ENCODE measurements at places on chromosomes 12 and 14. TPM values are rescaled to one million over a fixed set of nuclear protein-coding genes. Genes with fewer than 3 reads are reported as not detected.

Gene INSM2
- not detected for total RNA-seq

Gene MANSC4
- not detected for total RNA-seq

Gene SAMD15
- 2.1 TPM for total RNA-seq

Gene DLGAP5
- 2.2 TPM for total RNA-seq

Gene C12orf60
- 1.7 TPM for total RNA-seq

Gene PEBP1
- 127 TPM for total RNA-seq

DNA sequence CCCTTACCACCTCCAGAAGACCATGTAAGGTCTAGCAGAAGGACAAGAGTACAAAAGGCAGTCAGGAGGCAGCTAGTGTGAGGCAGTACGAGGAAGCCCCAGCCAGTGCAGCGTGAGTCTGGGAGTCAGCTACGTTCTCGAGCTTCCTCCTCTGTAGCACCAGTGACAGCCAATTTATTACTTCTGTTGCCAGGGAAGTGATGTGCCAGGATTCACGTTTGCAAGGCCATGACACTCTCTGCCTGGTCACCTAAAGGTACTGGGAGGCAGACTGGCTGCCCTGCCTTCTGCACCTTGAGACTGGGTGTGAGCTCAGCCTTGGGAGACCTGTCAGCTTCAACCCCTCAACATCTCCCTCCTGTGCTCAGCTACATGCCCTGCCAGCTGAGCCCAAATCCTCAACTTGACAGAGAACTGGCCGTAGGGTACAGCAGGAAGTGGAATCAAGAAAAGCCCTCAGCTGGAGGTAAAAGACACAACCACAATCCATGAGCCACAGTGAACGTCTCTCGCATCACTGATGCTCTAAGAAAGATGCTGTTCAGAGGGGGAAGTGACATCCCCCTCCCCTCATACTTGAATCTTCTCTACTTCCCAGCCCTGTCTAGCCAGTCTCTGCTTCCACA is 182.5 kb upstream of the RGS6 start:
- no peaks in the 10 kb centered on the region for H3K36me3 ChIP-seq
- peaks cover 6% of the 10 kb centered on the region for H3K4me1 ChIP-seq
- no peak overlapping the region for H3K4me3 ChIP-seq

DNA sequence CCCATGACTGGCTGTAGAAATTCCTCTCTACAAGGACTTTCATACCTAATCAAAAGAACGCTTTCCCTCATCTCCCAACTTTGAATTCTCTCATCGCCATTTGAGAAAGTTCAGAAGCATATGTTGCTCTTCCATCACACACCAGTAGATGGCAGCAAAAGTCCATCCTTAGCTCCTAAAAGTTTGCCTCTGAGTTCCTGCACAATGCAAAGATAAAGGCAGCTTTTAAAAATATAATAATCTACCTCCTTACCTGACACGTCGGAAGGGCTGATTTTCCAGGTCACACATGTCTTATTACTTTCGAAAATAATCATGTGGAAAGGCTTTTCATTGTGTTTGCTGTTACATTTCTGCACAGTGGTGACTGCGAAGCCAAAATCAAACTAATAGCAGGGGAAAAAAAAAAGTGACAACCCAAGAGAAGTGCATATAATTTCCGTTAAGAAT is 456.7 kb upstream of the SEL1L start:
- no peaks in the 10 kb centered on the region for H3K27me3 ChIP-seq
- DNase-seq: peak; percentile 10
- H3K36me3 ChIP-seq: no peaks in the 10 kb centered on the region
- no peaks in the 10 kb centered on the region for H3K4me1 ChIP-seq

GRCh38 chr12:92654929-92655328 is 47.9 kb upstream of the PLEKHG7 start:
- H3K4me1 ChIP-seq: no peaks in the 10 kb centered on the region
- DNase-seq: peak; percentile 27
- no peaks in the 10 kb centered on the region for H3K27me3 ChIP-seq
- H3K27ac ChIP-seq: no peak overlapping the region

DNA sequence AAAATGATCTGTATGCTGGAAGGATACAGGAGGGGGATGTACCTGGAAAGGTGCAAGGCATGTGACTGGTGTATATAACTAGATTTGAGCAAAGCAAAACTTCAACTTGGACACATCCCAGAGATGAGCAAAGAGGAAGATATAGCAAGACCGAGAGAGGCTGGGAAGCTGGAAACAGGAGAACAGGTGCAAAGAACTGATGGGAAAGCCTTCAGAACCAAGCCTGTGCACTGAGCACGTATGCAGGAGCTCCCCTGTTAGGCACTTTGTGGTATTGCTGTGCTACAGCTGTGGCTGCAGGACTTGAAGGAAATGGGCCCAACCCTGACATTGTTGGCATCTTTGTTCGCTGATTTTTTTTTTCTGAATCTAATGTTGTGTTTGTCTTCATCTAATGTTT is 120.7 kb upstream of the PWP1 start:
- DNase-seq: no peak
- no peak overlapping the region for H3K4me3 ChIP-seq
- no peak overlapping the region for H3K27ac ChIP-seq
- no peaks in the 10 kb centered on the region for H3K36me3 ChIP-seq
- no peaks in the 10 kb centered on the region for H3K27me3 ChIP-seq

GRCh38 chr12:11150832-11151231 is 16.4 kb upstream of the TAS2R30 start:
- no peaks in the 10 kb centered on the region for H3K36me3 ChIP-seq
- no peak for DNase-seq
- H3K4me1 ChIP-seq: no peaks in the 10 kb centered on the region

DNA sequence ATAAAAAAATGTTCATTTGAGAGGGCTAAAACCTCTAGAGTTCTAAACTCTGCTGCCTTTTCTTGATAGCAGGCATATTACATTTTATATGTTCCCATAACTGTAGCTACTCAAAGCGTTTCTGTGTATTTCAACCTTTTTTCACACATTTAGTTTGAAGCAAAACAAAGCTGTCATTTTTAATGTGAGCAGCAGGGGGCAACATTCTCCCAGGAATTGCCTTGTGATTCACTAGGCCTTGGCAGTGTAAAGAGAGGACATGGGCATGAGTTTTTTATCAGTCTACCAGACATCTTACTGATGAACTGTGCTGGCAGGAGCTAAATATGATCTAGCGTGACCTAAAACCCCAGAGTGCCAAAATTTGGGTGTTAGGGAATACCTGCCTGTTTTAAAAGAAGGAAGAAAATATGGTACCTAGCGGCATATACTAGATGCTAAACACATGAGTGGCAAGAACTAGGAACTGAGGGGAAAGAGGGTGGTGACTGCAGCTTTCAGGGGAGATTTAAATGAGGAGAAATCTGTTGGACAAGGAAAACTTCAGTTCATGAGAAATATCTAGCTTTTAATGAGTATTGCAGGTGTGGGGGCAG is 65.3 kb downstream of the IFT43 start:
- H3K36me3 ChIP-seq: no peaks in the 10 kb centered on the region
- no peaks in the 10 kb centered on the region for H3K4me1 ChIP-seq
- no peak overlapping the region for H3K4me3 ChIP-seq
- no peaks in the 10 kb centered on the region for H3K27me3 ChIP-seq
- peak; percentile 18 for DNase-seq
- H3K27ac ChIP-seq: no peak overlapping the region

GRCh38 chr12:106953352-106954250 is 2.1 kb upstream of the TMEM263 start:
- H3K27me3 ChIP-seq: no peaks in the 10 kb centered on the region
- DNase-seq: peak; percentile 26
- no peaks in the 10 kb centered on the region for H3K36me3 ChIP-seq
- peak overlapping the region; percentile 99 for H3K4me3 ChIP-seq

- H3K27ac ChIP-seq: no peak overlapping the region
- DNase-seq: no peak
- no peaks in the 10 kb centered on the region for H3K36me3 ChIP-seq
- H3K27me3 ChIP-seq: no peaks in the 10 kb centered on the region
Observed at GRCh38 chr12:87266305-87266704, 762.9 kb downstream of the C12orf50 start.

- H3K27me3 ChIP-seq: no peaks in the 10 kb centered on the region
- DNase-seq: no peak
- H3K4me3 ChIP-seq: no peak overlapping the region
- H3K27ac ChIP-seq: no peak overlapping the region
Observed at GRCh38 chr14:63392236-63392635, 73.5 kb upstream of the GPHB5 start.

DNA sequence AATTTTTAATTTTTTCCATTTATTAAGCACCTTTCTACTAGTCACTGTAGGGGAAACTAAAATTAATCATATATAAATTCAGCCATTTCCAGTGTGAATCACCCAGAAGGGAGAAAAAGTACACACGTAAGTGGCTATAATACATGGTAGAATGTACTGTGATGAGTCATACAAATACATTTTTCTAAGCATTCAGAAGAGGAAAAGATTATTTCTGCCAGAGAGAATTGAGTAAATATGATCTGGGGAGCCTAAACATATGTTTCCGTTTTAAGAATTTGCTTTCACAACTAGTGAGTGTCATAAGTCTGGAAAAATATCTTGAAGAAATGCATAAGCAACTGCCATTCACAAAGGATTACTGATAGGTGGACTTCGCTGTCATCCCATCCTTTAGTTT is 102.8 kb downstream of the TGFB3 start:
- peaks cover 44% of the 10 kb centered on the region for H3K4me1 ChIP-seq
- peak; percentile 81 for DNase-seq
- H3K36me3 ChIP-seq: no peaks in the 10 kb centered on the region
- no peak overlapping the region for H3K4me3 ChIP-seq

- no peaks in the 10 kb centered on the region for H3K4me1 ChIP-seq
- no peaks in the 10 kb centered on the region for H3K36me3 ChIP-seq
- no peaks in the 10 kb centered on the region for H3K27me3 ChIP-seq
- no peak overlapping the region for H3K27ac ChIP-seq
- H3K4me3 ChIP-seq: no peak overlapping the region
- DNase-seq: no peak
Observed at GRCh38 chr12:16962889-16963288, 356.9 kb upstream of the LMO3 start.

Data from astrocyte (in vitro differentiated cells and primary cell).